ENCODE measurements at places on chromosomes 7 and 10. TPM values are rescaled to one million over a fixed set of nuclear protein-coding genes. Genes with fewer than 3 reads are reported as not detected.

- peaks cover 1% of the 10 kb centered on the region for H3K27me3 ChIP-seq
- no peak overlapping the region for H3K27ac ChIP-seq
- no peak overlapping the region for H3K4me3 ChIP-seq
- no peaks in the 10 kb centered on the region for H3K36me3 ChIP-seq
- no peaks in the 10 kb centered on the region for H3K4me1 ChIP-seq
Measured at GRCh38 chr10:128298587-128298986, 172.4 kb upstream of the MKI67 start.

DNA sequence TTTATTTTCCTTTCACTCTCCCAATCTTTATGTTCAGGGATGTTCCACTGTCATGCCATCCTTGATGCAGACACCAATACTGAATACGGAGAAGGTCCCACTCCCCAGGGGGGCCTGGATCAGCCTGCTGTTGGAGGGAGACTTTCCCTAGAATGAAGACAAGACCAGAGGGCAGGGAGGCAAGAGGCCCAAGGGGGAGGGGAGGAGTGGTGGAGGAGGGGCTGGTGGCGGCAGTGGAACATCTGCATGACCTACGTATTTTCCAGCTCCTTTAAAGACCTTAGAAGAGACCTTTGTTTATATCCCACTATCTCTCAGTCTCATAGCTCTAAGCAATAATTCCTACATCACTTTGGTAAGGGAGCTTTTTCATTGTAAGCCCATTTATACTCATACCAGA lies 183.0 kb downstream of the HECW1 start:
- no peak overlapping the region for H3K27ac ChIP-seq
- no peak for DNase-seq
- H3K4me1 ChIP-seq = no peaks in the 10 kb centered on the region
- H3K36me3 ChIP-seq = no peaks in the 10 kb centered on the region
- H3K4me3 ChIP-seq = no peak overlapping the region

TMEM213 gene
- 0.39 TPM for total RNA-seq

- H3K4me3 ChIP-seq = peak within 1 kb of the TSS; percentile 97
- peaks cover 17% of the 10 kb centered on the region for H3K4me1 ChIP-seq
- DNase-seq = peak; percentile 100
- peak within 1 kb of the TSS; percentile 79 for H3K27ac ChIP-seq
Measured at GRCh38 chr10:97640174-97640867, at the start of gene PI4K2A. Gene PI4K2A, plus strand, starts transcription at chr10:97640671. Its CDS starts 72 bp downstream, at chr10:97640743.

GRM3 gene
- not detected for total RNA-seq

DNA sequence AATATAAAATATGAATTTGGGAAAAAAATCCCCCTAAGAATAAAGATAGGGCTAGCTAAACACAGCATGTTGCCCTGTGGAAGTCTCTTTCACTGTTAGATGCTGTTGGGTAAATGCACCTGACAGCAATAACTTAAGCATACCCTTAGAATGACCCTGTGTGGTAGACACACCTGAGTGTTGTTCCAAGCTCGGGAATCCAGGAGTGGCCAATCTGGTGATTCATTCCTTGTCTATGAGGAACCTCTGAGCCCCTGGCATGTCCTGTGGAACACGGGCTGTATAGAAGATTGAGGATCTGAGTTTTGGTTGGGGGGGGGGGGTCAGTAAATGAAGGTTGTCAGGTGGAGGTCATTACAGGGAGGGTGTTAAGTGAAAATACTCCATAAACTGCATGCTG lies 730.0 kb upstream of the IGFBP3 start:
- no peak overlapping the region for H3K27ac ChIP-seq
- no peaks in the 10 kb centered on the region for H3K4me1 ChIP-seq
- no peaks in the 10 kb centered on the region for H3K27me3 ChIP-seq
- no peaks in the 10 kb centered on the region for H3K36me3 ChIP-seq
